ENCODE measurements at places on chromosomes 16 and 17.

- DNase-seq: no peak
These were observed 42.6 kb downstream of the SPAG9 start for GRCh38 chr17:51078009-51078592.

GRCh38 chr17:65365169-65365568 is 196.3 kb downstream of the AXIN2 start:
- no peak for DNase-seq

DNA sequence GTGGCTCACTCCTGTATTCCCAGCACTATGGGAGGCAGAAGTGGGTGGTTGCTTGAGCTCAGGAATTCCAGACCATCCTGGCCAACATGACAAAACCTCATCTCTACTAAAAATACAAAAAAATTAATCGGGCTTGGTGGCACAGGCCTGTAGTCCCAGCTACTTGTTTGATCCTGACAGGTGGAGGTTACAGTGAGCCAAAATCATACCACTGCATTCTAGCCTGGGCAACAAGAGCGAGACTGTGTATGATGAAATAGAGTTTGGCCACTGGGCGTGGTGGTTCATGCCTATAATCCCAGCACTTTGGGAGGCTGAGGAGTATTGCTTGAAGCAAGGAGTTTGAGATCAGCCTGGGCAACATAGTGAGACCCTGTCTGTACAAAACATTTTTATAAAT is 173.3 kb downstream of the TANC2 start:
- DNase-seq: no peak

GRCh38 chr17:16243385-16243784 is 26.4 kb downstream of the PIGL start:
- no peak for DNase-seq

- no peak for DNase-seq
These were observed 7.3 kb downstream of the ENDOV start for GRCh38 chr17:80422276-80422675.

DNA sequence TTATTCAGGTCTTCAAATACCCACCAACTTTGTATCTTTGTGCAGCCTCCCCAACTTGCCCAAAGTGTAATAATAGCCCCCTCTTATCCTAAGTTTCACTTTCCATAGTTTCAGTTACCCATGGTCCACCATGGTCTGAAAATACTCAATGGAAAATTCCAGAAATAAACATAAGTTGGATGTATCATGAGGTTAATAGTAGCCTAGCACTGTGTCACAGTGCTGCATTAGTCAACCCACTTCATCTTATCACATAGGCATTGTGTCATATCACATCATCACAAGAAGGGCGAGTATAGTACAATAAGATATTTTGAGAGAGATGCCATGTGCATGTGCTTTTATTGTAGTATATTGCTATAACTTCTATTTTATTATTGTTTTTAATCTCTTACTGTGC is 21.9 kb downstream of the OMG start:
- no peak for DNase-seq
